ENCODE measurements at places on chromosomes 4 and X.
A peak's percentile ranks its signal among the peaks of the same experiment; 100 is the strongest.

DNA sequence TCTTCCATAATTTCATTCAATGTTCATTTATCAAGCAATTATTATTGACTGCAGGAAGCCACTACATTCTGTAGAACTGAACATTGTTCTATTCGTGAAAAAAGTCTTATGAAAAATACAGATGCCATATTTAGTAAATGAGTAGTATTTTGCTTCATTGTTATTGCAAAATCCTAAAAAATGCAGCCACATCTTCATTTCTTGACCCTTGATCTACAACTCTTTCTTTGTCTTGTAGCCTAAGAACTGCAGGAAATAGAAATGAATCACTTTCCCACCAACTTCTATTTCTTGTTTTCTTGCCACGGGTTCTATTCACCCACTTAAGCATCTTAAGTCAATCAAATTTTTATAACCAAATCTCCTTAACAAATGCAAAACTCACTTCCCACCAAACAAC lies 63.3 kb downstream of the KCNIP4 start:
- DNase-seq = no peak

- DNase-seq = no peak
These were observed 14.3 kb upstream of the UVSSA start for GRCh38 chr4:1332686-1333085.

- DNase-seq = no peak
These were observed 17.1 kb downstream of the RCHY1 start for GRCh38 chr4:75497133-75497532.

- DNase-seq = no peak
These were observed 992.6 kb downstream of the NLGN4X start for GRCh38 chrX:5236096-5236495.

DNA sequence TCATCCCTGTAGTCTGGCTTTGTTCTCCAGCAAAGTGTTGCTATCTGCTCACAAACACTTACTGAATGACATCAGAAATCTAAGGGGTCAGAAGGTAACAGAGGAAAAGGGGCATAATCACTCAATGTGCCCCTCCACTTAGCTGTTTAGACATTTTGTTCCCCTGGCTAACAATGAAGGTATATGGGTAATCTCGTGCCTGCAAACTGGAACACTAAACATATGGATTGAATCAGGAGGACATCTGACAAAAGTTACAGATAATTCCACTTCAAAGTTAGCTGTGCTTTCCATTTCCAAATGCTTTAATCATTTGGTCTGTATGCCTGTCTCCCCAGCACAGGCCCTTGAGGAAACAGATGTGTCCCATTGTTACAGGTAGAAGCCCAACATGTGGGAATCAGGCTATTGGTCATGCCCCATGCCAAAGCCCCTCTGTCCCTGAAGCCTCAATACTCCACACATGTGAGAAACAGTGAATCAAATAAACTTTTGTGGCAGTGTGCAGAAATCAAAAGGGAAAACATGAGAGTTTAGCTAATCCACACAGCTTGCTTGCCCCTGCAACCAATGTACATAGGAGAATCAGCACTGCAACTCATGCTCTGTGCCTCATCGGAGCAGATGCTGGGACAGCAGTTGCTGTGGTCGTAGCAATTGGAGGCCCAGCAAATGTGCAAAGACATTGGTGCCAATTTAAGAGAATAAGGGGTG lies 111.7 kb downstream of the RNF150 start:
- no peak for DNase-seq

DNA sequence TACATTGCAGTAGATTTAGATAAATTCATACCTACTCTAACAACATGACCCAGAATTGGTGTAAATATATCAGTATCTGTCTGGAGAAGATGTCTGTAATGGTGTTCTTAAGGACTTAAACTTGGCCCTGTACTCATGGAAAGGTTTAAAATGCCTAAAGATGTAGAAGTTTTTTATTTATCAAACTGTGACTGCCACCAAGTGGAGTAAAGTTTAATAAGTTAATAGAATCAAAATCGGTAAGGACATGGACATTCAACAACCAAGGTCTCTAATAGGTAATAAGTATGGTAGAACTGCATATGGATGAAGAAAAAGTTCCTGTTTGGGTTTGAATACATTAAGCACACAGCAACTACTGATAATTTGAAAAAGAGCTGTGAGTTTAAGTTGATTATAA lies 474.0 kb upstream of the NDST3 start:
- no peak for DNase-seq

DNA sequence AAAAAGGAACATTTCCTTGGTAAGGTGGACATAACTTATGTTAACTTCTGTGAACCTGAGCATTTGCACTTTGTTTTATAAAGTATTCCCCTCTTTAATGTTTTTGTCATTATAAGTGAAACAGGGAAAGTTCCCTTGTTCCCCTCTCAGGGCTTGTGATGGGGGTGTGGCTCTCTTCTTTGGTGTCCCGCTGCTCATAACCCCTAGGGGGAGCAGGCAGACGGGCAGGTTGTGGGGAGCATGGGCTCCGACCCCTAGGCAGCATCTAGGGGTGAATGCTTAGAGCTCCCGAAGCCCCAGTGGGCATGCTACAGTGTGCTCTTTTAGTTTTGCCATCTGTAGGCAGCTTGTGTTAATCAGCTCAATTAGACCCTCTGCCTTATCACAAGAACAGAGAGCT lies 200.4 kb downstream of the DACH2 start:
- DNase-seq = no peak

- DNase-seq = no peak
These were observed 77.7 kb upstream of the PSAPL1 start for GRCh38 chr4:7512428-7512827.

DNA sequence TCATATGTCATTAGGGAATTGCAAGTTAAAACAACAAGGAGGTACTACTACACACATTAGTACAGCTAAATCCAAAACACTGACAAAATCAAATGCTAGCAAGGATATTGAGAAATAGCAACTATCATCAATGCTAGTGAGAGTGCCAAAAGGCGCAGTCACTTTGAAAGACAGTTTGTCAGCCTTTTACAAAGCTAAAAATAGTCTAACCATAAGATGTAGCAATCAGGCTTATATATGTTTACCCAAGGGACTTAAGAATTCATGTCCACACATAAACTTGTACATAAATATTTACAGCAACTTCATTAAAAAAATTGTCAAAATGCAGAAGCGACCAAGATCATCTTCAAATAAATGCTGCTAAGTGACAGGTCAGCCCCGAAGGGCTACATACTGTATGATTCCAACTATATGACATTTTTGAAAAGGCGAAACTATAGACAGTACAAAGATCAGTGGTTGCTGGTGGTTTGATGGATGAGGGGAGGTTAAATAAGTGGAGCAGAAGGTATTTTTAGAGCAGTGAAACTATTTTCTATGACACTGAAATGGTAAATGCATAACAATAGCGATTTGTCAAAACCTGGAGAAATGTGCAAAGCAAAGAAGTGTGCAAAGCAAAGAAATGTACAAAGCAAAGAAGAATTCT lies 704.8 kb downstream of the ARAP2 start:
- no peak for DNase-seq

DNA sequence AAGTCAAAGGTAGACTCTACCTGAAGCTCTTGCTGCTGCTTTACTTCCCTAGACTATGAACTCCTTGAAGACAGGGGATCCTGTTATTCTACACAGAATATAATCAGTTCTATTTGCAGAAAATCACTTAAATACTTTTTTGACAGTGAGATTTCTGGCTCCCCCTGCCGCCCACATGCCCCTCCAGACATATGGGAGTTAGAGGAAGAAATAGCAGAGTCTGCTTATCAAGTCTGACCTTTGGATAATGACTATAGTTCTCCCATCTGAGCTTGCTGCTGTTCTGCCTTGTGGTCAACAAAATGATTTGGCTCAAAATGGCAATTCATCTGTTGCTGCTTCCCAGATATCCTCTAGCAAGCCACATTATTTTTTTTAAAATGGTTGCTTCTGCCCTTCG lies 101.1 kb downstream of the ENOX2 start:
- no peak for DNase-seq

DNA sequence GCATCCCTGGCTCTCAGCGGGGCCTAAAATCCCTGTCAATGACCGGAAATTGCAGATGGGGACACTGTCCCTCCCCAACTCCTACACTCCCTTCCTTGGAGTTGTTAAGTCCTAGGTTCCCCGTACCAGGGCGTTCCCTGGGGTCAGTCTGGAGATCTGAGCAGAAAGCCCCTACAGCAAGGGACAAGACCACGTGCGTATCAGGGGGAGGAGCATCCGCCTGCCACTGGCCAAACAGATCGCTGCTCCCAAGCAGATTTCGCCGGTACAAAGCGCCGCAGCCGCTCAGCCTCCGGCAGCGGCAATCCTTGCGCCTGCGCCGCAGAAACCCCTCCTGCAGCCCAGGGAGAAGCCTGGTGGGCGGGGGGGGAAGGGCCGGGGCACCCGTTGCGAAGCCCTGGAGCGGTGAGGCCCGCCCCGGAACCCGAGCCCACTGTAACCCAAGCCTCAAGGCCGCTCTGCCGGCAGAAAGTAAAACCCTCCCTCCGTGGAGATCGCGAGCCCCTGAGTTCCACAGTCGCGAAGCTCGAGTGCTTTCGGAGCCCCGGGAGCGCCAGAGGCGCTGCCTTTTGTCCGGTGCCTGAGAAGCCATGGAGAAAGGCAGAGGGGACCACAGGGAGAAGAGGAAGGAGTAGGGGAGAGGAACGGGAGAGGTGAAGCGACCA lies 2.7 kb downstream of the CRMP1 start:
- no peak for DNase-seq

DNA sequence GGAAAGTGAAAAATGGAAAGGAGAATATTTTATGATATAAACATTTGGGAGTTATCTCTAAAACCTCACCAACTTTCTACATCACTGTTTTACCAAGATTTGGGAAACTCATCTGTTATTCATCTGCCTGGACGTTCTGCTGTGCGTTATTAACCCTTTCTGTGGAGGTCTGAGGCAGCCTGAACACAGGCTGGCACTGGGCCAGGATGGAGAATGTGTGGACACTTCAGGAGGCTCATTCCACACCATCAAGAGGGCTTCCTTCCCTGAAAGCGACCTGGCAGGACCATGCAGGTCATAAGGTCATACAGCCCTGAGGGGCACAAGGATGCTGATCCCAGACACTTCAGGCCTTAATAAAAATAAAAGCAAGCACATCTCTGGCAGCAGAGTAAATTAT lies 31.2 kb upstream of the TMEM184C start:
- no peak for DNase-seq

DNA sequence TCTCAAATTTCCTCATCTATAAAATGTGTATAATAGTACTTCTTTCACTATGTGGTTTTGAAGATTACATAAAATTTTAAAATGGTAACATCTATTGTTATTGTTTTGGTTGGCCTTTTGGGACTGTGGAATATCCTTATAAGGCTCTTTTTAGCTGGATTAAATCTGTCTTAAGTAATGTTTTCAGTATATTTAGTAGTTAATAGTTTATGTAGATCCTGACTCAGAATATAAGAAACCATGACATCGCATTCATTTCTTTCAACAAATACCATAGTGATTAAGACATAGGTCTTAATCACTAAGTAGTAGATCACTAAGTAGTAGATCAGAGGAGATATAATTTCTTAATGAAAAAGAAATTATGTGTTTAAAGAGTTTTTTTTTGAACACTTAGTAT lies 48.5 kb downstream of the MRPL1 start:
- DNase-seq = no peak

- DNase-seq = no peak
These were observed 349.7 kb downstream of the NR3C2 start for GRCh38 chr4:148092316-148093014.

DNA sequence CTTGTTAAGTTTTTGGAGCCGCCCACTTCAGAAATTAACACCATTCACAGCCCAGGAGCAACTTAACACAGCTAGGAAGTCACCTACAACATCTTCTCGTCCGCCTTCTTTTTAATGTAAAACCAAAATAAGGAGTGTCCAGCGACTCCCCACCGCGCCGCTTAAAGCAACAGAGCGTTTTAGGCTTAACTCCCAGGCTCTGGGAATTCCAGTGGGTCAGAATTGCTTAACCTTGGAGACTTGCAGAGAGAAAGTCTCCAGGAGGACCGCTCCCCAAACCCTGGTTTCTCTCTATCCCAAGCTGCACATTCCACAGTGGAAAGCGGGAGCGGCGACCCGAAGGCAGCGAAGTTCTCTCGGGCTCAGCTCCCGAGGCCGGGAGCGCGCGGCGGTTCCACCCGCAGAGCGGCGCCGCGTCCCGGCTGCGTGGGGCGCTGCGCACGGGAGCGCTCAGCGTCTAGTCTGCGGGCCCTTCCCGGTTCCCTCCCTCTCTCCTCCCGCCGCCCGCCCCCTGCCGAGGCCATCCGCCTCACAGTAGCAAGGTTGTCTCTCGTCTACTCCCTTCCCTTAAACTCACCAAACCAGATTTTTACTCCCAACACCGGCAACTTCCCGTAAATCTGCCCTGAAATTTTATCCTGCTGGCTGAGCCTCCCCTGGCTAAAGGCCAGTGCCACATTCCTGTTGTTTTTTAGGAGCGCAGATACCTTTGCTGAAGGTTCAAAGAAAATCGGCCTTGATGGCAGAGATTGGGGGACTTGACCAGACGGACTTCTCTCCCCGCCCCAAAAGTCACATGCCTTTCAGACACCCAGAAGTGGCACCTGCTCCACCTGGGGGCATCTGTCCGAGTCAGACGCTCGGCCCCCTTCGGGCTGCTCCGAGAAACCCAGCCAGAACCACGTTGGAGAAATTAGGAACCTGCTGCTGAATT lies at the start of gene RBM47:
TSS of gene RBM47 (minus strand) at position 464 of the 934 bp plus-strand sequence. CDS start 190,971 bp downstream, outside the sequence.
- DNase-seq = peak; percentile 55

DNA sequence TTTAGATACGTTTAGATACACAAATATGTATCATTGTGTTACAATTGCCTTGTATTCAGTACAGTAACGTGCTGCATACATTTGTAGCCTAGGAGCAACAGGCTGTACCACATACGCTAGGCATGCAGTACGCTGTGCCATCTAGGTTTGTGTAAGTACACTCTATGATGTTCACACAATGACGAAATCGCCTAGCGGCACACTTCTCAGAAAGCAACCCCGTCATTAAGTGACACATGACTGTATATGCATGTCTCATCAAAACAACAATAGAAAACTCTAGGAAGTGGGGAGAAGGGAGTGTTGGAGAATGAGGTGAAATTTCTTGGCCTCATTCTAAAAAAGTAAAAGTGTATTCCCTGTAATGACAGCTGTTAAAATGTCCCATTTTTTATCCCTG lies 32.7 kb downstream of the CCDC149 start:
- DNase-seq = no peak

DNA sequence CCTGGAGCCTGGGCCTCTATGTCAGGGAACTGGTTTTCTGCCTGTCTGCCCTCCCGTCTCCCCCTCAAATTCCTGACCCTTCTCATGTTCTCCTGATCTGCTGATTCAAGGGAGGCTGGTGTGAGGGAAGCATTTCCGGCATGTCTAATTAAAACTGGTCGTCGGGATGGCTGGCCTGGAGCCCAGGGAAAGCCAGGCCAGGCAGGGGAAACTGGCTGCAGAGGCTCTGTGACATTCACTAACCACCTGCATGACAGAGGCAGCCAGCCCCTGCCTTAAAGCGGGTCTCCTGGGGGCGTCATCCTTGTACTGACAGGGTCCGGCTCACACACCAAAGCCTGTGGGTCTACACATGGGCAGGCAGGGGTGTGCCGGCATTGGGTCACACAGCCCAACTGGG lies 35.2 kb downstream of the ABLIM2 start:
- no peak for DNase-seq

DNA sequence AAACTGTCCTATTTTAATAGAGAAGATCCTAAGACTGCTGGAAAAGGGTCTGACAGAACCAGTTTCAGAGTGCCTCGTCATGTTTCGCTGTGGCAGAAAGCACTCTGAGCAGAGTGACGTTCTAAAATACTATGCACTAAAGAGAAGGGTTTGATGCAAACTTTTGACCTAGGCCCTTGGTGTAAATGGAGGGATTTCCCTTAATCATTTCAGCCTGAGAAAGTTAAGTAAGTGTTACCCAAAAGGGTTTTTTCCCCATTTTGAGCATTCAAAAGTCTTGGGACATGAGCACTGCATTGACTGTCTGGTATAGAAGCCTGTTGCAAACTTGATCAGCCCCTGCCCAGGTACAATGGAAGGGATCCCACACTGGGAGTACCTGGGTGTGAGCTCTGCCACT lies 157.5 kb upstream of the ATOH1 start:
- DNase-seq = no peak

Measured in CD4-positive, alpha-beta T cell treated with Interleukin-1 beta for 1 hour (primary cell).